ENCODE measurements at places on chromosomes 2 and 18.

GRCh38 chr2:237196866-237197618, 111.4 kb downstream of the COPS8 start:
- DNase-seq, result peak; percentile 70

GRCh38 chr18:49974079-49974478, 160.7 kb upstream of the ACAA2 start:
- DNase-seq, result no peak

DNA sequence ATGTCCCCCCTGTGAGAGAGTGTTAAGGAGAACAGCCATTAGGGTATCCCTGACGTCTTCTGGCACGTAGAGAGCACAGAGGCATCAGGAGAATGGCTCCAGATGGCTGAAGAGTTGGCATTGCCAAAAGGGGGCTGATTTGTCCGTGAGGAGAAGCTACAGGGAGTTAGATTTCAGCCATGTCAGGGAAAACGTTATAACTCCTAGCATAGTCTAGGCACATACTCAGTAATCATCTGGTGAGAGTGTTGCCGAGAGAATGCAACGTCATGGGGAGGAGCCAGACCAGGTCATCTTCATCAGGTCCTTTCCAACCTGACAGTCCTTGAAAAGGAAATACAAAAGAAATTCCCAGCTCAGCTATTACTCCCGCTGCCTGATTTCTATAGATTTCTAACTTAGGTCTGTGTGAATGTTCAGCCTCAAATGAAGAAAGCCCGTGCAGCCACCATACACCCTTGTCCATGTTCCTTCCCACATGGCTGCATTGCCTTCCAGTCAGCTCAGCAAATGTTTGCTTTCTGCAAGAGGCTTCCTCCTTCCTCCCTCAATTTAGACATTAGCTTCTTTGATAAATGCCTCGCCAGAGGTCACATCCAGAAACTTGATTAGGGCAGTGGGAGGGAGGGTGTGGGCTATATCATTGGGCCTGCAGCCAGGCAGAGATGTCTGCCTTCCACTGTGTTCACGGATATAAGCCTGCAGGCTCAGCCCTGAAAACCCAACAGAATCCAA, 93.0 kb downstream of the STPG4 start:
- no peak for DNase-seq

DNA sequence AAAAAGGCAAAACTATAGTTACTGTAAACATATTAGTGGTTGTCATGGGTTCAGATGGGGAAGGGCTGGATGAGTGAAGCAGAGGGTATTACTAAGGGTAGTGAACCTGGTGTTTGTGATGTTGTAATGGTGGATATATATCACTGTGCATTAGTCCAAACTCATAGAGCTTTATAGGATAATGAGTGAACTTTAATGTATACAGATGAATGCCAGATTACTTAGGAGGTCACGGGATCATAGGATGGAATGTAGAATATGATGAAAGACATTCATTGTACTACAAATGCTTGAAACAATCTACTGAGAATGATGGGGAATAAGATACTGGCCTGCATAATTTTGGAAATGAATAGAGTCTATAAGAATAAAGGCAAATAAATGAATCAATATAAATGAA, 226.7 kb upstream of the ZNF804A start:
- no peak for DNase-seq

- DNase-seq, result no peak
Measured at GRCh38 chr2:19574778-19575260, 216.4 kb upstream of the OSR1 start.

- DNase-seq, result no peak
Measured at GRCh38 chr2:137677466-137677865, 286.8 kb upstream of the HNMT start.

DNA sequence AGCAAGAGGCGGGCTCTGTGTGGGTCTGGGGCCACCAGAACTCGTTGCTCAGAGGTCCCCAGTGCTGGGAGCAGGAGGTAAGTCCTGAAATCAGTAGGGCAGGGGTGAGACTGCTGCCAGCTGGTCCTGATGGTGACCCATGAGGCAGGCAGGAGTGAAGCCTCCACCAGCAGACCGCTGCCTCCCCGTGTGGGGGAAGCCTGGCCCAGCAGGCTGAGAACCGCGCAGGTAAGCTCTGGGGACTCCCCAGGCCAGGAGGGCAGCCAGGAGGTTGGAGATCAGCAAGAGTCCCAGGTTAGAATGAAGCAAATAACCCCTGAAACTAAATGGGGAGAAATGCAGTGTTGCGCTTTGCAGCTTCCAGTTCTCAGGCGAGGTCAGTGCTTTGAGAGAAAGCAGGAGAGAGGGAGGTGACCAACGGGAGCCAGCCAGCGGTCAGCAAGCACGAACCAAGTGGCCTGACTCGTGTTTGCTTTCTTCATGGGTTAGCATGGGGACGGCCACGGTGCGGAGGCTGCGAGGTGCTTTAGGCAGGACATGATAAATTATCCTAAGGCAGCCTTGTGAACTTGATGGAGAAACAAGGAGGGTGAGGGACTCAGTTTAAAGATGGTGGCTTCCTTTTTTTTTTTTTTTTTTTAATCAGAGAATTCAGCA, 26.2 kb downstream of the INHBB start:
- no peak for DNase-seq
